HL-60 (cell line): ENCODE measurements at places on chromosomes 11 and 22.

- DNase-seq = no peak
Observed at GRCh38 chr11:19889531-19889930, 176.9 kb downstream of the NAV2 start.

- peak; percentile 68 for DNase-seq
Observed at GRCh38 chr22:42169055-42169469, 38.5 kb upstream of the CYP2D6 start.

DNA sequence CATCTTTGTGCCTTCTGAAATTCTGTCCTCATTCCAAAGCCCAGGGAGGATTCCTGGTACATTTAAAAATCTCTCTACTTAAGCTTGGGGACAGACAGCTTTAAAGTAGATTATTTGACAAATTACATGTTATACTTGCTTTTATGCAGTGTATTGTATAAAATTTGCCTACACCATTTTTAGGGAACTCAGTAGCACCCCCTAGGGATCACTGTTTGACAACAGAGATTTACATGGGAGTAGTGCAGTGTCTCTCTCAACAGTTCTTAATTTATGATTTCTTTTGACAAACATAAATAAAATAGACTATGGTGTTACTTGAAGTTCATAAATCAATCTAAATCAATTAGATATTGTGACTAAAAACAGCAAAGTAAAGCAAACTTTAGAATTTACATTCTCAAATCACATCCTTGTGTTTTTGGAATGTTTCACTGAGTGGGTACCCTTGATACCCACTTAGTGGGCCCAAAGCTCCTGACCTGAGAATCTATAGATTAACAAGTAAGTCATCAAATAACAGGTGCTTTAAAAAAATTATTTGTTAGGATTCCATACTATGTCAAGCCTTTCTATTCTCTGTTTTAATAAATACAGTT, 428.8 kb downstream of the DYNC2H1 start:
- no peak for DNase-seq

- DNase-seq = no peak
Observed at GRCh38 chr11:93166862-93167261, 30.9 kb downstream of the SLC36A4 start.

DNA sequence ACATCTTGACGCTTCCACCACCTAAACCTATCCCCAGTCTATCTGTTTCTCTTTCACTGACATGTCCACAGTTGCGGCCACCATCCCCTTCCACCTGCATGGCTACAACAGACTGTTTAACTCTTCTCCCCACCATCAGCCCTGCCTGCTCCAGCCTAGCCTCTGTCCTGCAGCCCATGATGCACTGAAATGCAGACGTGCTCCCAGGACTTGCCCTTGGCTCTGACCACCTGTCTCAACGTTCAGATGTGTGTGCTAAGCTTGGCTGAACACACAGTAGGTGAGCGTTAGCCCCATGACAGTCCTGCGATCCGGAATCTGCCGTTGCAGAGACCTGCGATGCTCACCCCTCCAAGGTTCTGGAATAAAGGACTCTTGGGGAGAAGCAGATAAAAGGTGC, 22.7 kb downstream of the CBX7 start:
- DNase-seq = no peak

DNA sequence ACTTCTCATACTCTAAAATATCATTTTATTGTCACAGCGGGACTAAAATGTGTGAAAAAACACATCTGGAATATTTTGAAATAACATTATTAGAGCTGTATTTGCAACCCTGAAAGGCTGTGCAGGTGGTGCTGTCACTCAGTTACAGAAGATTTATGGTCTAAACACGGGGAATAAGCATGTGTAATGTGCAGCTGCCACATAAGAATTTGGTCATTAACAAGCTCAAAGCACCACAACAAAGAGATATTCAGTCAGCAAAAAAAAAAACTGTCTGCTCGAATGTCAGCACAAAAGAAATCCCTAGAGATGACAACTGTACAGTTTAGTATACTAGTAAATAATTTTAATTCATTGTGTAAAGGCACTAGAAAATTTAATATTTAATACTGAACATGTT, 31.3 kb downstream of the TMEM123 start:
- DNase-seq = no peak

- DNase-seq = no peak
Observed at GRCh38 chr22:42930810-42931420, 73.8 kb upstream of the ARFGAP3 start.

DNA sequence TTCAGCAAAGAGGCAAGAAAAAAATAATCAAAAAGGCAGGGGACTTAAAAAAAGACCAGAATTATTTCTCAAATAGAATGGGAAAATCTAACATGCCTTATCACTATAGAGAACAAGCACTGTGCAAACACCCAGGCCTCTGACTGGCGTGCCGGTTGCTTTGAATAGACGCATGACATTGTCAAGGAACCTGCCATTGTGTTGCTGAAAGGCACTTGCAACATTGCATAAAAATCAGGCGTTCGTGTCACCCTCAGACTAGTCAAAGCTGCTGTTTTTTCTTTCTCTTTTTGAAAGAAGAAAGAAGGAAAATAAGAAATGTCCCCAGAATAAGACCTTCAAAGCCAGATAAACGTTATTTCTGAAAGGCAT, 549.3 kb upstream of the CADM1 start:
- DNase-seq = no peak

- no peak for DNase-seq
Observed at GRCh38 chr11:129933891-129934290, 38.5 kb upstream of the NFRKB start.
